Stimulated activated CD4-positive, alpha-beta T cell treated with anti-CD3 and anti-CD28 coated beads, Interleukin-15, amount 100 ng/mL, for 1 hour (primary cell): ENCODE measurements at places on chromosomes 7 and 10.

DNA sequence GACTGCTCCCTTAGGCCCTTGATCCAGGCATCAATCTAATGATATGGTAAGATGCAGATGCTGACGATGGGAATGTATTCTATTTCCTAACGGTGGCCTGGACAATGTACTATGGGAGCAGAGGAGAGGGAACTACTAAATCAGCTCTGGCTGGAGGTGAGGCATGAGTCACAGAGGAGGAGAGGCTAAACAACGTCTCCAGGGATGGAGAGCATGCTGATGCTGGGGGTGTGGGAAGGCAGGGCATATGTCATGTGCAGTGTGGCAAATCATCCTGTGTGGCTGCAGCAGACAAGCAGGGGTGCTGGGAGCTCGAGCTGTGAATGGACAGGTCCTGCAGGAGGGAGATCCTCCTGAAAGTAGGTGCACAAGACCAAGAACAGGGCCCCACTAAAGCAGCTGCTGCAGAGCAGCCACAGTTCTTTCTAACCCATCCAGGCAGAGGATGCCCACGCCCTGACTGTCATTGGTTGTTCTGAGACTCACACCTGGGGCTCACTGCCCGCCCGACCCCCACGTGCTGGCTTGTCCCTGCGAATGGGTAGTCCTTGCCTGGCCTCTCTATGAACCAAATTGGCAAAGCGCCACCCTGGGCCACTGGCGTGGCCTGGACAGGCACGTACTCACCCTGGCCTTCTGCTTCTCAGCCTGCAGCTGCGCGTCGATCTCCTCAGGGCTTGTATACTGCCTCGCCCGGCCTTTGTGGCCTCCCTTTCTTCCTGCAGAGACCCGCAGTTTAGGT lies 4.0 kb downstream of the PDAP1 start:
- DNase-seq = no peak

DNA sequence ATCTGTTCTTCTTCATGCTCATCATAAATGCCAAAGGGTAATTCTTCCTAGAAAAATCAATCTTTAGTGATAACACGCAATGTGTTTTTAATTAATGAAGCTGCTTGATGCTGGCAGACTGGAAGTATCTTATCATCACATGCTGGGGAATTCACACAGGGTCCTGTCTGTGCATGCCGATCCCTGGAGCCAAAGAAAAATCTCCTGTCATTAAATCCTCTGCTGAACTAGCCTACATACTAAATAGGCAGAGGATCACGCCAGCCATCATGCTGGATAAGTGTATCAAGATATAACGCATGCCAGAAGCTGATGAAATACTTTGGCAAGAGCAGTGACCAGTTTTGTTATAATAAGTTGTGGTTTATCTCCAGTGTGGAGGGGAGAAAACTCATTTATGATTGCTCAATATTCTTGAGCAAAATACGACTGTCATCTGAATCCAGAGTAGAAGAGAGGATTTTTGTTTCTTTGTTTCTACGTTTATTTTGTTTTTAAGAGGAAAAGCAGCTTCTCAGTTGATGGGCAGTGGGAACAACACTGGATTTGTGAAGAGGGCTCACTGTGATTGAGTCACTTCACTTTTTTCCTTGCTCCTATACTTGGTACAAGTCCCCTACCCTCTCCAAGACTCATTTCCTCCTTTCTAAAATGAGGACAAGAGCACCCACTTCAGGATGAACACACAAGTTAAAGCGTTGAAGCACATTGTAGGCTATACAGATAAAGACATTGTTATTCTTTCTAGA lies 649.1 kb downstream of the TNS3 start:
- DNase-seq = no peak

DNA sequence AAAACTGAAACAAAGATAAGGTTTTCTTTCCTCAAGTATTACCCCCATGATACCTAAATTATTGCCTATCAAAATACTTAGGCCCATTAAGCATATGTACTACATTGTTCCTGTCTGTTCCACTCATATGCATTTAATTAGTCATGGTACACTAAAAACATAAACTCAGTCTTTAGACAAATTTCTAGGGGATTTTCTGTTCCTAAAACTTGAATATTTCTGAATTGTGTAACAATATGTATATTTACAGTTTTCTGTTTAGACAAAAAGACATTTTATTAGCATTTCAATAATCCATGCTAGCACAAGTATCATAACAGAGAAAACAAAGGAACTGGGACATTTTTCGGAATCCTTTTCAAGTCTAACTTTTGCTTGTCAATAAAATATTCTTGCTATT lies 234.2 kb downstream of the CRPPA start:
- DNase-seq = no peak

DNA sequence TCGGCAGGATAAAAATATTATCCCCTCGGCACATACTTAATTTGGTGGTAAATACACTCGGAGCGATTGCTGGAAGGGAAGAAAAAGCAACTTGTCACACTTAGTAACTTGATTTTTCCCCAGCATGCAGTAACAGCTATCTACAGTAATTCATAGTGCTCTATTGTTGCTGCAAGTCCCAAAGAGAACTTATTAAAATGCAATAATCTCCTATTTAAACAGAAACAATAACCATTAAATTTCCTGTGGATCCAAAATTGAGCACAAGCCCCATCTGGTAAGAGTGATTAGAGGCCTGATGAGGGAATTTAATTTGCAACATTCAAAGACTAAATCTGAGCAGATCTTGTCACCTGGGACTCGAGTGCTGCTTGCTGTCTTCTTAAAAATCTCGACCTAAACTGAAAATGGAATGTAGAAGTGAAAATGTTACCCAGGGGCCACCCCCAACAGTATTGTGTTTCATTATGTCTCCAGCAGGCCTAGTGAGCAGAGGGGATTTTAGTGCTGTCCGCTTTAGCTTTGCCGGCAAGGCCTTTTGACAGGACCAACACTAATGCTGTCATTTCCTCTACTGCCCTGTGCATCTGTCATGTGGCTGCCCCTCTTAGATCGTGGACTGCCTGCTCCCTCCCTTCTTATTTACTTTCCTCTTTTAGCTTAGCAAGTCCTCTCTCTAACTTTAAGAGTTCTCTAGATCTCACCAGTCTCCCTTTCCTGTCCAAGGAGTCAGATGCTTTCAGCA lies 639.7 kb downstream of the AUTS2 start:
- no peak for DNase-seq

- DNase-seq = no peak
Observed at GRCh38 chr7:50160206-50160605, 67.2 kb upstream of the ZPBP start.

DNA sequence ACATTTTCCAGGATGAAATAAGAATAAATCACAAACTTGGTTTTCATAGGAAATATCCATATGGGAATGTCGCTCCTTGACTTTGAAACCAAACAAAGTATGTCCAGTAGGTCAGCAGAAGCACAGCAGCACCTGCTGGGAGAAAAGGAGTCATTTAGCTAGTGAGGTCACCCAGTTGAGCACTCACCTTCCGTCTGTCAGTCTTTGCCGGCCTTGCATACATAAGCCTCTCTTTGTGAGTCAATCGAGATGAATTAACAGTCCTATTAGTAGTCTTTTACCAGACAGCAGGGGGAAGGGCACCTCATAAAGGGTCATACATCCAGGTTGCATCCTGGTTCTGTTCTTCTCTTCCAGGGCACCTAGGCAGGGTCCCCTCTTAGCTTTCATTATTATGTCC lies 232.5 kb upstream of the FZD1 start:
- no peak for DNase-seq

DNA sequence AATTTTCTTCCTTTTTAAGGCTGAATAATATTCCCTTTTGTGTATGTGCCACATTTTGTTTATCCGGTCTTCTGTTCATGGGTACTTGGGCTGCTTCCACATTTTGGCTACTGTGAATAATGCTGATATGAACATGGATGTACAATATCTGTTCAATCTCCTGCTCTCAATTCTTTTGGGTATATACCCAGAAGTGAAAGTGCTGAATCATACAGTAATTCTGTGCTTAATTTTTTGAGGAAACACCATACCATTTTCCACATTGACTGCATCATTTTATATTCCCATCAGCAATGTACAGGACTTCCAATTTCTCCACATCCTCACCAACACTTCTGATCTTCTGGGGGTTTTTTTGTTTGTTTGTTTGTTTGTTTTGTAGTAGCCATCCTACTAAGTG lies 135.0 kb upstream of the INHBA start:
- DNase-seq = no peak

DNA sequence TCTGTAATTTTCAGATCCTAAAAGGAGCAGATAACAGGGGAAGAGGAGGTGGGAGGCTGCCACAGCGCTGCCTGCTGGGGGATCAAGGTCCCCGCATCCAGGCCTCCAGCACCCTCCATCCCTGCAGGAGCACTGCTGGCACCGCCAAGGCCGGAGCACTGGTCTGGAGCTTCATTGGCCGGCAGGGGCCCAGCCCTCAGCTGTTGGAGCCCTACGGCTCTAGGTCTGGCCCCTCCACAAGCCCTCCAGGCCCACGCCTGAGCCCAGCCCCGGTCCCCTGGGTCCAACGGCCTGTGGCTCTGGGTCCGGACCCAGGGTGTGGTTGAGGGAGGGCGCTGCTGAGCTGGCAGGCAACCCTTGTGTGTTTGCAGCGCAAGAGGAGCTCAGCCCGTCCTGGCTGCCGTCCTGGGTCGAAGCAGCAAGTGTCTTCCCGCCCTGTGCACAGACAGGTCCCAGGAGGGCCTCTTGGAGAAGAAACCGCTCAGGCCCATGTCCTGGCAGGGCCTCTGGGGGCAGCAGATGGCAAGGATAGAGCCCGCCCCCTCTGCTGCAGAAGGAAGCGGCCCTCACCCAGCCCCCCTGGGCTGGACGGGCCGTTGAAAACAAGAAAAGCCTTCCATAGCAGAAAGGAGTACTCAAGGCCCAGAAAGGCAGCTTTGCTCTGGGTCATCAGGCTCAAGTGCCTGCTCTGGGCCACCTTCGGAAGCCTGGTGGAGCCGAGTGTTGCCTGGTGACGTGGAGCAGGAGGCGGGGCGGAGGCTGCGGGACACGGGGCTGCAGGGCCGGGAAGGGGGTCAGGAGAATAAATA lies 54.3 kb upstream of the TNRC18 start:
- no peak for DNase-seq

DNA sequence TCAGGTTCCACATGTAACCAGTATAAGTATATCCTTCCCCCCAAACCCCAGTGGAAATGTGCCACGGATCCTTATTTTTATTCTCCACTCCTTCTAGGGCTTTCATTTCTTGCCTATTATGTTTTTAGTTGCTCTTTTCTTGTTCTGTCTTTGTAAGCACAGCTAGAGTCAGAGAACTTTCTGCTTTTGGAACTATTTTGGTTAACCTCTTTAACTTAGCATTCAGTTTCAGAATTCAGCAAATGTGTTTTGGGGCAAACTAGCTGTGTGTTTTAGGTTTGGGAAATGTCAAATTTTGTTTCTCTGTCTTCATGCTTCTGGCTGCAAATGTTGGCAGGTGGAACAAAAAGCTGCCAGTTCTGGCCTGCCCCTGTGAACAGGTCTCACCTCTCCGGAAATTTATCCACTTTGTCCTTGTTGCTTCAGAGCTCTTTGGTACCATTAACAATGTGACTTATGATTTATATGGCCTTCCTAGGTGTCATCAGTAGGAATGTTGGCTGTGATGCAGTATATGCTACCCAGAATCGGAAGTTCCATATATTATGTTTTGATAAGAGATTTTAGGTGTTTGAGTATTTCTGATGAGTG lies 156.1 kb downstream of the ADK start:
- no peak for DNase-seq

DNA sequence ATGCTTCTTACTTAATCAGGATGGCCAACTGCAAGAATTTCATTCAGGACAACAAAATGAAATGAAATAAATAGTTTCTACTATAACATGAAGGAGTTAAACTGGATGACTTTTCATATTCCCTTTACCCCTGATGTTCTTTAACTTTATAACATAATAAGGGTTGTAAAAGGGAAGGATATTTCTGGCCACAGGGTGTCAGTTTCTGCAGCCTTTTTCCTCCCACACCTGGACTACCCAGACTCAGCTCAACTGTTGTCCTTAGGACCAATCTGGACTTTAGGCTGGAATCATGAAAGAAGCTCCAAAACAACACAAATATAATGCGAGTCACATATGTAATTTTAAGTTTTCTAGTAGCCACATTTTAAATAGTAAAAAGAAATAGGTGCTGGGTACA lies 43.4 kb downstream of the PRPS1L1 start:
- DNase-seq = no peak

DNA sequence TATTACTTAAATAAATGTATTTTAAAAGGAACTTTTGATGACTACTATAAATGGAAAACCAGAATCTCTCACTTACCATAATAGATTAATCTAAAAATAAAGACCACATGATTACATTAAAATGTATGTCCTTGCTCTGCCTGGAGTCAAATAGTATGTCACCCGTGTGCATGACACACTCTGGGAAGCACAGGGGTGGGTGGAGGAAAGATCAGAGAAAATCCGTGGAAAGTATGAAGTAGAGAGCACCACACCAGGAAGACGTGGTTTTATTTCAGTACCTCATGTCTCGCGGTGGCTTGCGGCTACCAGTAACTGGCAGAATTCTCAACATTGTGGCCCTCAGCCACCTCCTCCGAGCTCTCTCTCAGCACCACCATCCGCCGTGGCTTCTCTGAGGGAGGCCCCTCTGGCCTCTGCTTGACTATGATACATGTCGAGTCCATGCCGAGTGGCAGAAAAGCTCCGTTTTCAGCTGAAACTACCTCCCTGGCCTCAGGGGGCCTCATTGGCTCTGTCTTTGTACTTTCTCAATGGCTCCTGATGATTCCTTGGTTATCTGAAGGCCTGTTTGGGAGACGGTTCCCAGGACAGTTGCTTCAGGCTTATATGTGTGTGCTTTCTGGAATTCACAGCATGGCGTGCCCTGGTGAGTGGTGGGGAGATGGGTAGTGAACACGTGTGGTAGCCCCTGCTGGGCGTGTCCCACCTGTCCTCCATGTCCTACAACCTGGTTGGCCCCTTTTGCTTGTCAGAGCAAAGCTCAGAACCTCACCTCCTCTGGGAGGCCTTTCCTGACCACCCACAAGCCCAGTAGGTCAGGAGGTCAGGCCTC lies 49.8 kb downstream of the LHPP start:
- DNase-seq = no peak

- no peak for DNase-seq
Observed at GRCh38 chr7:134752006-134752760, 27.3 kb upstream of the CALD1 start.

GRCh38 chr10:116732573-116732972 lies 9.8 kb downstream of the HSPA12A start:
- DNase-seq = no peak

DNA sequence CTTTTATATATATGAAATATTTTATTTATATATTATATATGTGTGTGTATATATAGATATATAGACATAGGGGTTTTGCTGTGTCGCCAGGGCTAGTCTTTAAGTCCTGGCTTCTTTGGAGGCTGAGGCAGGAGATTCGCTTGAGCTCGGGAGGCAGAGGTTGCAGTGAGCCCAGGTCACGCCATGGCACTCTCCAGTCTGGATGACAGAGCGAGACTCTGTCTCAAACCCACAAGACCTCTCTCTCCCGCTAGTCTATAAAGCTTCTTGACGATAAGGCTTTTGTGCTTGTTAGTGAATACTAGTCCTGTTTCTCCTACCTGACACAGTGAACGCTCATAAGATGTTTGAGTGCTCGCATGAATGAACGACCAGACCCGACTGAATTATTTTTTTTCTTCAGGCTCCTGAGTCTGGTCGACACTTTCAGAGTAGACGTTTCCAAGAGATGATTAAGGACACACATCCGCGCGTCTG lies 577 bp upstream of the DDX21 start:
- no peak for DNase-seq
